ENCODE measurements at places on chromosomes 5 and 9. TPM values are rescaled to one million over a fixed set of nuclear protein-coding genes. Genes with fewer than 3 reads are reported as not detected.

The TMEM171 gene
- 0.49 TPM for total RNA-seq

The C9orf152 gene
- total RNA-seq: not detected

The PTPDC1 gene
- 12.0 TPM for total RNA-seq

The PCDHGC5 gene
- 4.7 TPM for total RNA-seq

The SLC35D2 gene
- total RNA-seq: 1.5 TPM

The SLC4A9 gene
- total RNA-seq: under 0.01 TPM

The FPGS gene
- 17.2 TPM for total RNA-seq

The C9orf43 gene
- 0.25 TPM for total RNA-seq

The LCP2 gene
- total RNA-seq: 0.98 TPM

The SIT1 gene
- not detected for total RNA-seq

The ENTREP1 gene
- 3.2 TPM for total RNA-seq

The NR5A1 gene
- total RNA-seq: not detected

The LHFPL2 gene
- 22.6 TPM for total RNA-seq

The GPR151 gene
- total RNA-seq: 0.25 TPM

The SYK gene
- 1.2 TPM for total RNA-seq

The CCL19 gene
- total RNA-seq: not detected

The DROSHA gene
- 79.2 TPM for total RNA-seq

Measured in temporal lobe (tissue), 4 donors.